ENCODE measurements at places on chromosomes 3 and 15.

- DNase-seq: no peak
Measured at GRCh38 chr3:123314359-123315270, 112.9 kb downstream of the SEC22A start.

DNA sequence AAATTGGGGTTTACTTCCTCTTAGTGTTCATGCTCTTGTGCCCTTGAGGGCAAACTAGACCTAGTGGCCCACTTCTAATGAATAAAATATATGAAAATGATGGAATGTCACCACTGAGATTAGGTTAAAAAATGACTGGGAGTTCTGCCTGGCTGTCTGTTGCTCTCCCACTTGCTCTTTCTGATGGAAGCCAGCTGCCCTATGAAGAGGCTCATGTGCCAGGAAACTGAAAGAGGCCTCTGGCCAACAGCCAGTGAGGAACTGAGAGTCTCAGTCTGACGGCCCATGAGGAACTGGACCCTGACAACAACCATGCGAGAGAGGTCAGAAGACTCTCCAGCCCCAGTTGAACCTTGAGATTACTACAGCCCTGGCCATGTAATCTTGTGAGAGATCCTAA is 107.1 kb upstream of the FHIT start:
- DNase-seq: no peak

DNA sequence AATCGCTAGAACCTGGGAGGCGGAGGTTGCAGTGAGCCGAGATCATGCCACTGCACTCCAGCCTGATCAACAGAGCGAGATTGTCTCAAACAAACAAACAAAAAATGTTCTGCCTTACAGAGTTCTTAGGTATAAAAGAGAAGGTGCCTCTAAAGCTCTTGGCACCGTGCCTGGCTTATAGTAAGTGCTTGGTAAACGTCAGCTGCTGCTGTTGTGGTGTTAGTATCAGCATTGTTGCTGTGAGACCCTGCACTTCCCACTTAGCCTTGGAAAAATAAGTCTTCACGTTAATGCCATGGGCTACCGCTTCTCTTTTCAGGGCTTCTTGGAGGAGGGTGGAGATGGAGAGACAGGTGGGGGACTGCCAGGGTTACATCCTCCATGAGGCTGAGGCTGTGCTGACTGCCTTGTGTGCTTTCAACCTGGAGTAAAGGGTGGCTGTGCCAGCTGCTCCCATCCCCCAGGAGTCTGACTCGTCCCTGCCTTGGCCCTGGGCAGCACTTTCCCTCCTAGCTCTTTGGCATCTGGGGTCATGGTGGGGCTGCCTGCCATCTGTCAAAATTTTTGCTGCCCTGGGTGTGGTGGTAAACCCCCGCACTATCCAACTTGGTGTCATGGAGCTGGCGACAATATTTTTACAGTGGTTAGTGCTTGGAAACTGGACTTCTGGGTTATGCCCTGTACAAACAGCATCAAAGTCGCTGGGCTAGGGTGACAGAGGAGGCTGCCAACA is 17.8 kb downstream of the FLNB start:
- DNase-seq: no peak

GRCh38 chr15:78368651-78369050 is 28.5 kb downstream of the CRABP1 start:
- DNase-seq: no peak

GRCh38 chr3:110569073-110569472 is 502.5 kb upstream of the NECTIN3 start:
- no peak for DNase-seq

- DNase-seq: no peak
Measured at GRCh38 chr15:98671060-98672008, 23.0 kb downstream of the IGF1R start.

- no peak for DNase-seq
Measured at GRCh38 chr3:48694610-48695392, 9.1 kb upstream of the NCKIPSD start.

DNA sequence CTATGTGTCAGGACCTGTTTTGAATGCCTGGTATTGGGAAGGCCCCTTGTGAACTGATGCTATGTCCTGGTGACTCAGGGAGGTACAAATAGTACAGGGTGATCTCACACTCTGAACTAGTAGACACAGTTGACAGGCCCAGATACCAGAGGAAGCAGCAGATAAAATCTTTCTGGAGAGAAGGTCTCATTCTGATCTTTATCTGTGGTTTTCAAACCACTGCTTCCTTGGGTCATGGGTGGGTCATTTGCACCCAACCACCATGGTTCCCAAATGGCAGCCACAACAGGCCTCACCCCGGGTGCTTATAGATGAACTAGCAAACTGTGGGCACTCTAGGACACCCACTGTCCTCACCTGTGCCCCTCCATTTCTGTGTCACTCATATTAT is 43.4 kb downstream of the PXYLP1 start:
- no peak for DNase-seq

GRCh38 chr3:49217688-49218470 is 46.5 kb downstream of the KLHDC8B start:
- no peak for DNase-seq

GRCh38 chr3:78742041-78742440 is 1025.8 kb downstream of the ROBO1 start:
- DNase-seq: no peak

DNA sequence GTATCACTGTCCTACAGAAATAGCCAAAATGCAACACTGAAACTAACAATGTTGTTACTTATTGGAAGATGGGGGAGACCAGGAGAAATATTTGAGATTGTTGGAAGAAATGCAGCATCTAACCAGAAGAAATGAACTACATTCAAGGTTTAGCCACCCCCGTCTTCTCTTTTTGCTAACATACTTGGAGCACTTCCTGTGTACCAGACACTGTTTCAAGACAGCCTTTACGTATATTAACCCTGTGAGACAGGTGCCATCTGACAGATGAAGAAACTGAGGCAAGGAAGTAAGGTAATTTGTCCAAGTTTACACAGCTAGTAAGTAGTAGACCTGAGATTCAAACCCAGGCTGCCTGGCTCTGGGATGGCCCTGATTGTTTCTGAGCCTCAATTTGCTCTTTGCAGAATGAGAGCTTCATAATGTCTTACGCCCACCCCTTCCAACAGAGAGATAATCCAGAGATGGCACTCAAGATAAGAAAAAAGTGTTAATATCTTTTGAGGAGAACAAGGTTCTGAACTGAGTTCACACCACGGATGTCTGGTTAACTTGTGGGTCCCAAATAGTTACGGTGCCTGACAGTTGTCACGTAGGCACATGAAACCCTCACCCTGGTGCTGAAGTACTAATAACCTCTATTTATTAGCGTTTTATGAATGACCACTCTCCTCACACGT is 26.1 kb downstream of the RASGRP1 start:
- DNase-seq: no peak

DNA sequence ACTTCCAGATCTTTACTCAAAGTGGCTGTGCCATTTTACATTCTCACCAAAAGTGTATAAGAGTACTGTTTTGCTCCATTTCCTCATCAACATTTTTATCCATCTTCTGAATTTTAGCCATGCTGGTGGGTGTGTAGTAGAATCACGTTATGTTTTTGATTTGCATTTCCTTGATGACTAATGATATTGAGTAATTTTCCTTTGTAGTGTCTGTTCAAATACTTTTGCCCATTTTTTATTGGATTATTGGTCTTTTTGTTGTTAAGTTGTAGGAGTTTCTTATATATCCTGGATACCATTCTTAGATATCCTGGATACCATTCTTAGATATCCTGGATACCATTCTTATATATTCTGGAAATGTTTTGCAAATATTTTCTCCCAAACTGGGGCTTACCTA is 344.9 kb downstream of the LRRC3B start:
- no peak for DNase-seq

DNA sequence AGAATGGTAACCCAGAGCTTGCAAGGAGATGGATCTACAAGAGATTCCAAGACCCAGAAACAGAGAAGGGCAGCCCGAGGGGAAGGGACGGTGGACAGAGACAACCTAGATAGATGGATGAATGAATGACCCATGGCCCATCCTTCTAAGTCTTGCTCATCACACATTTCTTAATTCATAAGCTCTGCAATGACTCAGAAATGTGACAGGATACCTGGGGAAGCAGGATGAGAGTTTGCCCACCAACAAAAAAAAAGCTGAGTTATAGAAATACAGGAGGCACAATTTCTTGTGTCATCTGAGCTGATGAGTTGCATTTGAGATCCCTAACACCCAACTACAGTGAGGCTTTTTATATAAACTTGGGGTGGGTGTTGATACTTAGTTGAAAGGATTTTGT is 76.6 kb downstream of the CNTN3 start:
- no peak for DNase-seq

DNA sequence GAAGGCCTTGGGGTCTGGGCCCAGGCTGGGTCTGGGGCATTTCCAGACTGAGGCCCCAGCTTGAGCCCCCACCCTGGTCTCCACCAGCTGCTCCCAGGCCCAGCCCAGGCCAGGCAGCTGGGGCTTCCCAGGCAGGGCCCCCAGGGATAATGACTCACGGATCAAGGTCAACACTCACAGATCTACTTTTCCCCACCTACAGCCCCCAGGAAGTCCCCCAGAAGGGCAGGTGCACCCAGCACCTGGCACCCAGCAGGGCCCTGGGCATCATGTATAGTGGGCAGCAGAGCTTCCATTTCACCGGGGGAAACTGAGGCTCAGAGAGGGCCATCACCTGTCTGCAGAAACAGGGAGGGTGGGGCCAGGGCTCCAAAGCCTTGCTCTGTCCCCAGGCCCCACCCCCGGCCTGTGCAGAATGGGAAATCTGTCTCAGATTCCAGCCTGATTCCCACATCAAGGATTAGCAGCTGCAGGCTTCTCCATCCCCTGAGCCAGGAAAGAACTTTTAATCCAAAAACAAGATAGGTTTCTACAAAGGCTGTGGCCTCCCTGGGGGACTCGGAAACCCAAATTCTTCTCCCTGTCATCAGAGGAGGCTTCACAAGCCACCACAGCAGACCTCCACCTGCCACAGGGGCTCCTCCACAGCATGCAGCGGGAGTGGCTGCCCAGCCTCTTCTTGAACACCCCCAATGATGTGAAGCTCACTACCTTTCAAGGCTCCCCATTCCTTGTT is 49.8 kb downstream of the IQSEC1 start:
- DNase-seq: no peak

GRCh38 chr3:37218206-37218605 is 43.8 kb upstream of the LRRFIP2 start:
- no peak for DNase-seq

GRCh38 chr3:136658946-136659682 is 93.1 kb downstream of the STAG1 start:
- DNase-seq: no peak

DNA sequence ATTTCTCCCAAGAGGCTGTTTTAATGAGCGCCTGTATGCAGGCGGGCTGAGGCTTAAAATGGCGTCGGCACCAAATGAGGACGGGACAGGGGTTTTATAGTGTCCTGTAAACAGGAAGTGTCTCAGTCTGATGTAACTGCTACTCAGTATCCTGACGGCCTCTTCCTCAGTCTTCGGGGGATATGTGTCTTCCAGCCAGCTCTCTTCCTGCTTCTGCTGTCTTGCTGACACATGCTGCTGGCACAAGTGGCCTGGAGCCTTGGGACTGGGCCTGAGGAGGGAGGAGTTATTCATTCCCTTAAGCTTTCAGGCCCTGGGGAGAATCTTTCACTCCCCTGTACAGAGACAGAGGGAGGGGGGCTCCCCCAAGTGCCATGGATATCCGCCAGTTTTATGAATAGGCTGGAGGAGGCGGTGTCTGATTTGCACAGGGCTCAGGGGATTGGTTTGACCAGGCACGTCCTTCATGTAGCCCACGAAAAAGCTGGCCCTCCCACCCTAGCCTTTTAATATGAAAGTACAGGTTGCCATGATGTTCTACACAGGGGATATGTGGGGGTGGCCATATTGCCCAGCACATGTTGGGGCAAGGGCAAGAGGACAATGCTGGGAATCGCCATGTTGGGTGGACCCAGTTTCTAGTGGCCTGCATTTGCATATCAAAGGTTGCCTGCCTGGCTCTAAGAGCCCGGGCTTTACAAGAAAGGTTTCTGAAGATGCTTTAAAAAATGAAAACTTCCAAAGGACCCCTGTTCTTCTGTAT is 19.9 kb downstream of the NDUFB4 start:
- no peak for DNase-seq

GRCh38 chr3:183698756-183699155 is 1.2 kb downstream of the YEATS2 start:
- no peak for DNase-seq

GRCh38 chr3:52240059-52240885 is 1.3 kb upstream of the TWF2 start:
- no peak for DNase-seq

DNA sequence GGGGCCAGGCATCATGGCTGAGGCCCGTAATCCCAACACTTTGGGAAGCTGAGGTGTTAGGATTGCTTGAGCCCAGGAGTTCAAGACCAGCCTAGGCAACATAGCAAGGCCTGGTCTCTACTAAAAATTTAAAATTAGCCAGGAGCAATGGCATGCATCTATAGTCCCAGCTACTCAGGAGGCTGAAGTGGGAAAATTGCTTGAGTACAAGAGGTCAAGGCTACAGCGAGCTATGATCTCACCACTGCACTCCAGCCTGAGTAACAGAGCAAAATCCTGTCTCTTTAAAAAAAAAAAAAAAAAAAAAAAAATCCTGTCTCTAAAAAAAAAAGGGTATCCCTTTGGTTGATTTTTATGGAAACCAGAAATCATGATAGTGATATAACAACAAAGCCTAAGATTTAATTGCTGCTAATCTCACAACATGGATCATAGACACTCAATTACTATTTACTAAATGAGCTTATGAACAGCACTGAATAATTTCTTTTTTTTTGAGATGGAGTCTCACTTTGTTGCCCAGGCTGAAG is 12.1 kb downstream of the PCLAF start:
- DNase-seq: no peak

DNA sequence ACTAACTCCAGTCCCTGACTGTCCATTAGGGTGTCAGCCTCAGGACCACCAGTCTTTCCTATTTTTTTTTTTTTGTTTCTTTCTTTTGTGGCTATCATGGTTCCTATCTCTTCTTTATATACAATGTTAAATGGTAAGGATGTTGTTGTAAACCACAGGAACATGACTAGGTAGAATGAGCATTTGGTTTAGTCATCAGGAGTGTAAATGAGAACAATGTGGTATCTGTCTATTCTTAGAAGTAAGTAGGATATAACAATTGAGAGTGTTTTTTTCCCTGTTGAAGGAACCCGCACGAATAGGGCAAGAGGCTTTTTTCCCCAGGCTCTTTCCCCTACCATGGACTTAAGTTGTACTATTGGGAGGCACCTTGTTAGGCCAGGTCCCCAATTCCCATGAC is 880.3 kb upstream of the GBE1 start:
- no peak for DNase-seq

DNA sequence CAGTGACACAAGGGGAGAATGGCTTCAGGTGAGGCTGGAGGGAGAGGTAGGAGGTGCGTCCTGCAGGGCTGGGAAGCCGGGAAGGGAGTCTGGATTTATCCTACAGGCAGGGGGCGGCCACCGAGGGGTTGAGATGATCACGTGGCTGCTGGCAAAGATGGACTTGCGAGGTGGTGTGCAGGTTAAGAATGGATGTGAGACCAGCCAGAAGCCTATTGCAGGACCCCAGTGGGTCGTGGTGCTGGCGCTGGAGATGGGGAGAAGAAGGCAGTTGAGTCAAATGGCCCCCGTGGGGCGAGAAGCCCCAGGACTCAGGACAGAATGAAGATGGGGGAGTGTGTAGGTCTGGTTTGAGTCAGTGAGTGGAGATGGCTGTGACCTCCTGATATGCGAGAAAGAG is 183.1 kb downstream of the FAM43A start:
- DNase-seq: no peak

Measured in activated T-cell treated with anti-CD3 and anti-CD28 coated beads for 24 hours (primary cell).